ENCODE measurements at places on chromosomes 2 and 18.

- DNase-seq = no peak
Observed at GRCh38 chr2:53442783-53443182, 324.8 kb upstream of the CHAC2 start.

- no peak for DNase-seq
Observed at GRCh38 chr2:239181074-239181902, 219.5 kb downstream of the HDAC4 start.

DNA sequence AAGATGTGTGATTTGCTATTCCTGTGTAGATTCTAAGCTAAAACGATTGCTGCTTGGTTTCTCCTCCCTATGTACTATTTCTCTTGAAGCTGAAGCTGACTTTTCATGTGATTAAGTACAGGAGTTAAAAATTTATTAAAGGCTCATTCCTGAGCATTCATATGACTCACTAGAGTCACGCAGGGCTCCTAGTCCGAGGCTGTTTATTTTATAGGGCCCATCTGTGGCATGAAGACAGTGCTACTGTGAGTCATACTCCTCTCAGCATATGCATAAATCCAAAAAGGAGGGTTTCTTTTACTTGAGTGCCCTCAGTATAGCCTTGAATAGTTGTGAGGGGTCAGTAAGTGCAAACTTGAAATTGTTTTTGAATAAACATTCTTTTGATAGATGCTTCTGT lies 378.8 kb downstream of the PTPRM start:
- no peak for DNase-seq

DNA sequence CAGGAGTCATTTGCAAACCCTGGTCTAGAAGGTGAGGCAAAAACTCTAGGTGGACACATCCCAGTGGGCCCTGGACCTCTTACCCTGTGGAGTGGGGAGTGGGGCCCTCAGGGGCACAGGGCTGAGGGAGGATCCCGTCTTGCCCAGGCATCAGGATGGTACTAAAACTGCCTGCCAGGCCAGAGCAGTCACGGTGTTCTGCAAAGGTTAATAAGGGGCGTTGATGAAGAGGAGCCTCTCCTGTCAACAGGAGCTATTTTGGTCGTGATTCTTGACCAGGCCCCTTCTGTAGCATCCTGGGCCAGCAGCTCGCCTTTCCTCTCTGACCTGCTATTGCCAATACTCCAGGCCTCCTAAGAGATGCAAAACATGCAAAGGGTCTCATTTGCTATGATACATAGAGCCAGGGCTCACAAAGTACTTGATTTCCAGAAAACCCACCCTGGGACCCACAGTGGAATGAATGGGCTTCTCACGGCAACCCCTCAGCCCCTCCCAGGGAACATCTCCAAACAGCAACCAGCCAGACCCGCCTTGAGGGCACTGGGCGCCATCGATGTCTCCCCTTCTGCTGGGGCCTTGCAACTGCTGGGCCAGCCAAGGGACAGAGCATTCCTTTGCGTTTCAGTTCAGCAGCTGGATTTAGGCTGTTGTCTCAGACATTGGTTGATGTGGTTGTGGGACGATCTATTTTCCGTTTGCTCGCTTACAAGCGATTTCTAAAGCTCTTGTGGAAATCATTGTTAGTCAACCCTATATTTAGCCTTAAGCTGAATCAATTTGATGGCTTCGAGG lies 111.1 kb downstream of the PDCL3 start:
- DNase-seq = no peak

DNA sequence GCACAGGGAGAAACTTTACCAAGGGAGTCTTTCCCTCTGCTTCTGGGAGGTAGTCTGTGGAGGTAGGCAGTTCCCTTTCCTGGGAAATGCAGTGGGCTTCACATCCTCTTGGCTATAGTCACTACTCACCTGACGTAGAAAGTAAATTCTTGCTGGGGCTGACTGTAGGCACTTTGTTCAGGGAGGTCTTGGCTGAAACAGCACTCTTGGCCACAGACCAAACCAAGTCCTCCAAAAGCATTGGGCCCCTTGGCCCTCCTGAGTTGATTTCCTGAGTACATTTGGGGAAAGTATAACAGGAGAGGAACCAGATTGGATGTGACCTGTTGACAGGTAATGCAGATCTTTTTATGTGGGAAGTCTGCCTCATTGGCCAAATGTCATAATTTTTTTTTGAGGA lies 108.9 kb downstream of the MGAT5 start:
- no peak for DNase-seq

DNA sequence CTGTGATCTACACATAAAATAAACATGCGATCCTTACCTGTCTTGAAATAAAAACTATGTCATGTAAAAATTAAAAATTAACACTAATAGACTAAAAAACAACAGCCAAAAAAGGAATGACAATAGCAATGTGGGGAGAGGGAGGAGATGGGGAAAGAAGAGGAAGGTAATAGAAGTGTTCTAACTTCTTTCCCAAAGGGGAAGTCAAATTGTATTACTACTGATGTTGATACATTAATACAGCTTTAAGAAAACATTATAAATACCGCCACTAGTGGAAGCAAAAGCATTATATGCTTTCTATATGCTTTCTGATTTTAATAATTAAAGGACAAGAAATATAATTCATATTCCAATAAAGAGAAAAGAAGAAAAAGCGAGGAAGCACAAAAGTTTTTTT lies 22.2 kb downstream of the ZNF516 start:
- no peak for DNase-seq

DNA sequence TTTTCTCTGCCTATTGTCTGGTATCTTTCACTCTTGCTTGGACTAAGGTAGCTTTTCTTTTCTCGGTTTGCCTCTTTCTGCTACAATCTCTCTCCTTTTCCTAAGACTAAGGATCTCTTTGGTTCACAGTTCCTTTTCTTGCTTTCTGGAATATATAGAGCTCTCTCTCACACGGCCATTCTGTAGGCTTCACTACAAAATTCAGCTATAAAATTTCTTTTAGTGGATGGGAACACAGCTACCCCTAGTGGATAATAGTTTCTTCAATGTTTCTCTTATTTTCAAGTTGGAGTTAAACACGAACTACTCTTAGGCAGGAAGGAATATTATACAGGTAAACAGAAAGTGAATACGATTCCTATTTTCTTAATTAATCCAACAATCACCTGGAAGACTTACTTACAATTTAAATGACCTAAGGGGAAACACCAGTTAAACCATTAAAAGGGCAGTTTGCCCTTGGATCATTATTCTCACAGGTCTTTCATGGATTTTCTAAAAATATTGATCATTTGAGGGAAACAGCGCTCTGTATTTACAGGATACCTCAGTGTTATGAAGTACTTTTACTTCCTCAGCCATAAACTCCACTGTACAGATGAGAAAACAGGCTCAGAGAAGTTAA lies 140.5 kb downstream of the LRP2 start:
- DNase-seq = no peak

DNA sequence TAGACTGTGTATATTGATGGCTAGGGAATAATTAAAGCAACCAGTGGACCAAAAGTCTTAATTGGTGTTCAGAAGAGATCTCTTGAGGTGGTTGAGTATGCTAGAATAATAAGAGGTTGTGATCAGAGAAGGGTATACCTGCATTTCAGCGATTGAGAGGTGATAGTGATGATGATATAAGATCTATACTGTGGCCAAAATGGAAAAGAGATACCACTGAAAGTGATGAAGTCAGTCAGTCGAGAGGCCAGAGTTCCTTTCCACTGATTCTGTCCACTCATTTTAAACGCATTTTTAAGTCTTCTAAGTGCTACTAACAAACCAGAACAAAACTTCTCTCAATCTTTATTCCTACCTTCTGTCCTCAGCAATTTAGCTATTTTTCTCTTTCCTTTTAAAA lies 32.9 kb downstream of the ACTR3 start:
- DNase-seq = no peak

Data from stimulated activated CD8-positive, alpha-beta memory T cell treated with anti-CD3 and anti-CD28 coated beads, Interleukin-7, amount 100 ng/mL, for 48 hours (primary cell).